ENCODE measurements at places on chromosomes 16 and 17. TPM values are rescaled to one million over a fixed set of nuclear protein-coding genes. Genes with fewer than 3 reads are reported as not detected.

Gene FBXO47
- not detected for total RNA-seq

Gene RNF43
- 0.20 TPM for total RNA-seq

Gene DPEP3
- not detected for total RNA-seq

Gene ADORA2B
- 28.2 TPM for total RNA-seq

Gene MC1R
- 7.9 TPM for total RNA-seq

Gene RNF222
- not detected for total RNA-seq

Gene ASPHD1
- 12.8 TPM for total RNA-seq

Gene HBA1
- total RNA-seq, result not detected

Gene CLEC19A
- not detected for total RNA-seq

Gene UMOD
- total RNA-seq, result not detected

Gene CLEC18B
- 1.6 TPM for total RNA-seq

Gene C16orf92
- not detected for total RNA-seq

Gene SLC13A2
- total RNA-seq, result not detected

Gene C17orf100
- total RNA-seq, result 0.72 TPM

Gene MGAT5B
- 0.33 TPM for total RNA-seq

Gene NPIPB13
- 0.73 TPM for total RNA-seq

Gene TIGD7
- total RNA-seq, result 6.8 TPM

Gene ACE
- 3.5 TPM for total RNA-seq

Gene MYH8
- total RNA-seq, result not detected

Gene PPL
- total RNA-seq, result 7.7 TPM

Gene WDR59
- 17.9 TPM for total RNA-seq

Gene VAT1L
- 0.17 TPM for total RNA-seq

Gene HS3ST3B1
- 0.46 TPM for total RNA-seq

Gene ZG16
- not detected for total RNA-seq

All from smooth muscle cell of the pulmonary artery (primary cell).